ENCODE measurements at places on chromosomes 5 and 9. TPM values are rescaled to one million over a fixed set of nuclear protein-coding genes. Genes with fewer than 3 reads are reported as not detected.

ACOT12 gene
- total RNA-seq: not detected

TPPP gene
- 16.0 TPM for total RNA-seq

ANKRD31 gene
- total RNA-seq: not detected

WNK2 gene
- total RNA-seq: 1.1 TPM

NKD2 gene
- total RNA-seq: 40.2 TPM

MATR3 gene
- 166 TPM for total RNA-seq

MAP3K1 gene
- total RNA-seq: 20.2 TPM

ASS1 gene
- total RNA-seq: 90.1 TPM

INPP5E gene
- 11.4 TPM for total RNA-seq

OMD gene
- 8.1 TPM for total RNA-seq

NEUROG1 gene
- not detected for total RNA-seq

PCDHB4 gene
- 2.7 TPM for total RNA-seq

SLC25A2 gene
- 0.40 TPM for total RNA-seq

MELK gene
- total RNA-seq: not detected

CCNJL gene
- 22.4 TPM for total RNA-seq

MAMDC2 gene
- total RNA-seq: 49.1 TPM

F2RL1 gene
- total RNA-seq: 2.1 TPM

HTR4 gene
- not detected for total RNA-seq
